Right renal pelvis (tissue), 4 donors: ENCODE measurements at places on chromosomes 4 and X. TPM values are rescaled to one million over a fixed set of nuclear protein-coding genes. Genes with fewer than 3 reads are reported as not detected.

The XG gene
- polyA plus RNA-seq = 0.56 TPM

DNA sequence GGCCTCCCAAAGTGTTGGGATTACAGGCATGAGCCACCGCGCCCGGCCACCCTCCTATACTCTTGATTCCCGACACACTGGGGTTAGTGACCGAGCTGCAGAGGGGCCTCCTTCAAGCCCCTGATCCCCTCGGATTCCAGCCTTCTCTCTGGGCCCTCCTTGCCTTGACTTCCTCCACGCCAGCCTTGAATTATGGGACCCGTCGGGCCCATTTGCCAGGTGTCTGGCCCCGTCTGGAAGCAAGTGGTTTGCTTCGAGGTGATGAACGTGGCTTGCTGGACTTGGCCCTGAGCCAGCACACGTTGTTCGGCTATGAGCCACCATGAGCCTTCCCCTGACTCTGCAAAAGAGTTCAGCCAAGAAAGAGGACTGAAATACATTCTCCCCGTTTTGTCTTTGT lies 37.4 kb upstream of the GRPEL1 start:
- no peak for DNase-seq

- DNase-seq = no peak
Observed at GRCh38 chr4:28654618-28655017, 1794.0 kb downstream of the STIM2 start.

The ARMCX4 gene
- polyA plus RNA-seq = 24.6 TPM

DNA sequence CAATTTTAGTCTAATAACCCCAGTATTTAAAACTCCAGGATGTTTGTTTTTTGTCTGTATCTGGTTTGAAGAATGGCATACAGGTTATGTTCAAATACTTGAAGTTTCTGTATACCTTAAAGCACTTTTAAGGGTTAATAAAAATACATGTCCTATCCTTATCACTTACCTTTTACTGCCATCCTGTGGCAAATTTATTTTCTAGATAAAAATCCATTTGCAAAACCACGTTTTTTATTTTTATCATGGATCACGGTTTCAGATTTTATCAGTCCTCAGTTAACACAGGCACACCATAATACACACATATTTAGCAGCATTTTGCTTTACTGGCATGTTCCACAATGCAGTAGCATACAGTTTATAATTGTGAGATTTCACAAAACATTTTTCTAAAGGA lies 113.3 kb upstream of the H2AZ1 start:
- DNase-seq = no peak

DNA sequence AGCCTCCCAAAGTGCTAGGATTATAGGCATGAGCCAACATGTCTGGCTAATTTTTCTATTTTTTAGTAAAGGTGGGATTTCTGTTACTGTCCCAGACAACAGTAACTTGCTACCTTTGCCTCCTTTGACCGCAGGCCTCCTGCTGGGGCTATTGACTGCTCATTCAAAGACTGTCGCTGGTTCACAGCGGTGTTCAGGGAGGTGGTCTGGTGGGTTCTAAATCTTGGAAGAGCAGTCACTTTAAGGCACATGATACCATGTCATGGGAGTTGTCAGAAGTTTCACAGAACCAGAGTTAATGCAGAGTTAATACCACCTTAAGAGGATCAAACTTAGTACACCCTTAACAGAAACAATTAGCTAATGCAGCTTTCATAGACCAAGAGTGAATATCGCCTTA lies 3.8 kb downstream of the ASMT start:
- DNase-seq = no peak

The CLCN4 gene
- polyA plus RNA-seq = 6.3 TPM

- no peak for DNase-seq
Observed at GRCh38 chr4:127533028-127533700, 99.6 kb upstream of the INTU start.

DNA sequence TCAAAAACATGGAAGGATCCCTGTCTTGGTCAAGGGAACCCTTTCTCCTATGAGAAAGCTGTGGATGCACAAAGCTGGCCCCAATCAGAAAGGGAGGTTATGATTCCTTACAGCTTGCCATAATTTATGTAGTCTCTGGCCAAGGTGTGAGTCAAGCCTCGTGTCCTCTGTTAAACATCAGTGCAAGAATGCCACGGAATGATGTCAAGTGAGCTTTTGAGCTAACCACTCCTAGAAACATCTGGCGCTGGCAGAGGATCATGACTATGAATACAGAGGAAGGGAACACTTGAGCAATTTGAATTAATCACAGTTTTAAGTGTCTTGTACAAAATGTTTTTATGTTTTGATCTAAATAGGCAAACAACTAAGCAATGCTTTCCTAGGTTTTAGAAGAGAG lies 51.5 kb upstream of the RAP2C start:
- DNase-seq = no peak

GRCh38 chrX:153769865-153770600 lies 6.0 kb downstream of the PLXNB3 start:
- DNase-seq = no peak

GRCh38 chr4:48100256-48100655 lies 33.8 kb downstream of the TXK start:
- no peak for DNase-seq

- no peak for DNase-seq
Observed at GRCh38 chrX:11431786-11432185, 138.6 kb downstream of the AMELX start.

DNA sequence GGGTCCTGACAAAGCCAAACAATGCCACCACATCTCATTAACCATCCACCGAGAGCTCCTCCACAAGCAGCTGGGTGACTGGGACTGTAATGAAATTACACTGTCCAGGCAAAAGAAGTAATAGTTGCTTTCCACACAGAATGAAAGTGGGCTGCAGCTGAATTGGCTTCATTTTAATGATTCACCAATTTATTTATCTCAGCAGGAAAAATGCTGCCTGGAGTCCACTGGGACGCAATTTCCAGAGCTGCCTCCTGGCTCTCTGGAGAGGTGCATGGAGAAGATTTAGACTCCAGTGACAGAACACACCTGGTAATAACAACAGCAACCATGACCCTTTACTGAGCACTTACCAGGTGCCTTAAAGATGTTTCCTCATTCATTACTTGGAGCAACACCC lies 226.7 kb downstream of the LDB2 start:
- DNase-seq = no peak

The KLKB1 gene
- 1.1 TPM for polyA plus RNA-seq

The PPBP gene
- polyA plus RNA-seq = 55.2 TPM

DNA sequence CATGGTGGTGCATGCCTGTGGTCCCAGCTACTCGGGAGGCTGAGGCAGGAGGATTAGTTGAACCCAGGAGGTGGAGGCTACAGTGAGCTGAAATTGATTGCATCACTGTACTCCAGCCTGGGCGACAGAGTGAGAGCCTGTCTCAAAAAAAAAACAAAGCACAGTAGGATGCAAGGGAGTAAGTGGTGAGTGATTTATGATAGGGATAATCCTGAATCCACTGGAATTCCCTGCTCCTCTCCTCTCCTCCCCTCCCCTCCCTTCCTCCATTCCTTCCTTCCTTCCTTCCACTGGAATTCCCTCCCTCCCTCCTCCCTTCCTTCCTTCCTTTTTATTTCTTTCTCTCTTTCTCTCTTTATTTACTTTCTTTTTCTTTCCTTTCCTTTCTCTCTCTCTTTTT lies 40.9 kb upstream of the NKRF start:
- no peak for DNase-seq

The SSX7 gene
- not detected for polyA plus RNA-seq

DNA sequence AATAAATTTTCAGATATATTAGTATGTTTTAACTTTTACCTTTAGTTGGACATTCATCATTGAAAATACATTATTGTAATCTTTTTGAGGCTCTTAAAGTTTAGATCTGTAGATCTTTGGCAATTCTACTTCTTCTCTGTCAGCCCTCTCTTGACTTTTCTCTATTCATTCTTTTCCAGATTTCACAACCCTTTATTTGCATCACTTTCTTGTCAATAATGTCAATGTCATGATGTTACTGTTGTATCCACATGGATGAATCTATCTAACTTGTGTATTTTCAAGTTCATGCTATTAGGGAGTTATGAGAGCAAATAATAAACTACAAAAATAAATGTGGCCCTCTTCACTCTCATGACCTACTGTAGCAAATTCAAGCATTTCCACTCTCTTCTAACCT lies 23.0 kb upstream of the HPGD start:
- DNase-seq = no peak

GRCh38 chrX:19824603-19825002 lies 62.8 kb downstream of the SH3KBP1 start:
- no peak for DNase-seq

The GCNA gene
- polyA plus RNA-seq = 2.0 TPM

The TRIM75 gene
- polyA plus RNA-seq = not detected
